Left lung (tissue), 14 donors: ENCODE measurements at places on chromosomes 4 and X. TPM values are rescaled to one million over a fixed set of nuclear protein-coding genes. Genes with fewer than 3 reads are reported as not detected.

The DCHS2 gene
- total RNA-seq = 0.13 TPM

GRCh38 chr4:26199596-26199995 is 121.2 kb upstream of the RBPJ start:
- H3K27me3 ChIP-seq = no peaks in the 10 kb centered on the region
- no peaks in the 10 kb centered on the region for H3K4me1 ChIP-seq
- no peak overlapping the region for H3K4me3 ChIP-seq
- DNase-seq = no peak
- H3K36me3 ChIP-seq = no peaks in the 10 kb centered on the region
- no peak overlapping the region for H3K27ac ChIP-seq

The SSX5 gene
- total RNA-seq = not detected

DNA sequence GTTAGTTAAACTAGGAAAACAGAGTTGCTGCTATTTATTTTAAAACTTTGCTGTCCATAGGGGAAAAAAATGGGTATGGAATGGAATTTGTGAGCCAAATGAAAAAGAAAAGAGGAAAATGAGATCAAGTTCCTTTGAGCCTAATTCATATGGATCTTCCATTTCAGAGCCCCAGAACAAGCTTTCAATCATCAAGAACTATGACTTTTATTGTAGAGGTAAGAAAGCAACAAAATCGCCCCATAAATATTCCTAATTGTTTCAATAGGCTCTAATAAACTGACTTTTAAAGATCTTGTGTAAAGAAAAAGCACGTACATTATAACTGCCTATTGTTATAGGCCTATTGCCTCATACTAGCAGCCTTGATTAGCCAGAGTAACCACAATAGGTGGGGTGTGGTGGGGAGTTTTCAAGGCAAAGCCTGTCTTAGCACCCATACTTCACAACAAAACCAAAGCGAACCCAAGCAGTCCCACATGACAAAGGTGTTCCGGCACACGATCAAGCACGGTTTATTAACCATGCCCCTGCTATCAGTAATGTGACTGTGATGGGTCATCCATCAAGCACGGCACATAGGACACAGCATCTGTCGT is 44.4 kb downstream of the RBM47 start:
- no peaks in the 10 kb centered on the region for H3K27me3 ChIP-seq
- no peak overlapping the region for H3K27ac ChIP-seq
- DNase-seq = no peak
- H3K4me3 ChIP-seq = no peak overlapping the region
- H3K36me3 ChIP-seq = no peaks in the 10 kb centered on the region
- H3K4me1 ChIP-seq = no peaks in the 10 kb centered on the region

DNA sequence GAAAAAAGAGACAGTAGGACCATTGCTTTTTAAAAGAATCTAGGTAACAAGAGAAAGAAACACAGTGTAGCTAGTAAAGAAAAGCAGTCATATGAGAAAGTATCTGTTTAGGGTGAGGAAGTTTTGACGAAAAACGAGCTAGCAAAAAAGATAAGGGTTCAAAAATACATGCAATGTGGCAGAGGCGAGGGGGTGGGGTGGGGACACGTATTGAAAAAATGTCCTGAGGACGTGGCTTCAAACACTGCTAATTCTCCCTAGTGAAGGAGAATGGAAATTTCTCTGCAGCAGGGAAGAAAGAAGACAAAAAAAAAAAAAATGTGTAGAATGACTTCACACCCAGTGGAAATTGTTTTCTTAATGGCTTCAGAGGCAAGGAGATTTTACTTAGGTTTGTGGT is 856.4 kb upstream of the INTU start:
- H3K27ac ChIP-seq = no peak overlapping the region
- H3K4me1 ChIP-seq = no peaks in the 10 kb centered on the region

The ARL9 gene
- total RNA-seq = not detected

DNA sequence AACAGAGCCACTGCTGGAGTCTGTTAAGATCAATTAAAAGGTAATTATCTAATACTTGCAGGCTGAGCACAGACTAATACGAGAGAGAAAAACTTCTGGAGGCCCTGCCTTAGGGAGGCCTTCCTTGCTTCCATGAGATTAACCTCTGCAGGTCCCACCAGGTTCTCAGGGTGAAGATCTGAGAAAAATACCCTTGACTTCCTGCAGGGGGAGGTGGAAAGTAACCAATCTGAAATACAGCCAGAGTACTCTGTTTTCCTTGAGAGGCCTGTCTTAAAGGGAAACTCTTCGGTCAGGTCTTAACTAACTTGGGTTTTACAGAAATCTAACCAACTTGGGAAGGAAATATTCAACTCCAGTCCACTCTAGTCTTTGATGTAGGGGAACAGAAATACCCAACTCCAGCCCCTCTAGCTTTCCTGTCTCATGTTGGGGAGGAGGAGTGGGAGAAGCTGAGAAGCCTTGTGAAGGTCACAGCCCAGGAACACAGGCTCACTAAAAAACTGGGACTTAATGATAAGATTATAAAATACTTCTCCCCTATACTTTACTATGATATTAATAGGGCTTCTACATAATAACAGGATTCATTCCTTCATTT is 77.1 kb downstream of the TBCK start:
- peaks cover 23% of the 10 kb centered on the region for H3K36me3 ChIP-seq
- DNase-seq = no peak
- H3K27ac ChIP-seq = no peak overlapping the region
- no peaks in the 10 kb centered on the region for H3K4me1 ChIP-seq

- DNase-seq = no peak
- H3K27ac ChIP-seq = no peak overlapping the region
- H3K27me3 ChIP-seq = no peaks in the 10 kb centered on the region
- no peaks in the 10 kb centered on the region for H3K36me3 ChIP-seq
- H3K4me3 ChIP-seq = no peak overlapping the region
These were observed 79.6 kb downstream of the CENPC start for GRCh38 chr4:67465763-67466052.

GRCh38 chr4:150501009-150501727 is 80.8 kb upstream of the MAB21L2 start:
- no peak for DNase-seq
- no peak overlapping the region for H3K4me3 ChIP-seq
- no peaks in the 10 kb centered on the region for H3K27me3 ChIP-seq
- no peak overlapping the region for H3K27ac ChIP-seq
- H3K36me3 ChIP-seq = no peaks in the 10 kb centered on the region

DNA sequence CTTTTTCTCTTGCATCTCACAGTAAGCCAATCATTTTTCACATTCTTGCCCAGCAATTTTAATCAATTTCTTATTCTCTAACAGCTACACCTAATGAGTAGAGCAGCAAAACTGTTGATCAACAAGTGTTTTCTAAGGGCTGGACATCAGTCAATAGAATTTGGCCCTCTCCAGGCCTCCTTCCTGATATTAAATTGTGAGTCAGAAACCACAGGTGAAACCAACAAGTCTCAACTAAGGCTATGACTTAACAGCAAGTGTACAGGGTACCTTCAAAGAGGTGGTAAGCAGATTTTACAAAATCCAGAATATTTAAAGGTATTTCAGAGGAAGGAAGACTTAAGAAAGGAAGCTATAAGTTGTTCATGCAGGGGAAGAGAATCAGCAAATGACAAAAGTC is 156.5 kb upstream of the ARHGAP24 start:
- no peaks in the 10 kb centered on the region for H3K4me1 ChIP-seq
- no peaks in the 10 kb centered on the region for H3K27me3 ChIP-seq
- DNase-seq = no peak
- no peak overlapping the region for H3K4me3 ChIP-seq
- no peaks in the 10 kb centered on the region for H3K36me3 ChIP-seq

DNA sequence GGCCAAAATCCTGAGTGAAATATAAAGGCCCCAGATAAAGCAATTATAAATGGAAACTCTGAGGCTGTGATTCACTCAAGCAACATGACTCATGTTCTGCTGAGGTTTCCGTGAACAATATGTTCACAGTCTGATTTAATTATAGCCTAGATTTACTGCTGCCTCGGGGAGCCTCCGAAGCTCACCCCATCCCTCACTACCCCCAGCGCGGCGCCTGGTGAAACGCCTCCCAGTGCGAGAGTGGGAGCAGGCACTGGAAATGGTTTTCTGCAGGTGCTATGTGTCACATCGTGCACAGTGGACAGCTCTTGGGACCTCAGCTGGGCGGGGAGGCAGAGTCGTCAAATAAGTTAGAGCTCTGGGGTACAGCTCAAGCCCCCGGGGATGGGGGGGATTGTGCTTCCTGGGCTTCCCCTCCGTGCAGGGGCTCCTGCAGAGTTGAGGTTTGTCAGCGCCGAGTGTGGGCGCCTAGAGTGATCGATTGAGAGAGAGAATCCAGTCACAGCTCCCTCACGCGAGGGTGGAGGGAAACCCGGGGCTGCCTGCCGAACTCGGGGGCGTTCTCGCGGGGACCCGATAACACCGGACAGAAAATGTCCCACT is 110.6 kb downstream of the PHKA2 start:
- no peaks in the 10 kb centered on the region for H3K4me1 ChIP-seq
- H3K36me3 ChIP-seq = no peaks in the 10 kb centered on the region
- no peaks in the 10 kb centered on the region for H3K27me3 ChIP-seq
- H3K4me3 ChIP-seq = no peak overlapping the region
- H3K27ac ChIP-seq = no peak overlapping the region
- DNase-seq = no peak

The CNKSR2 gene
- 3.8 TPM for total RNA-seq

- H3K27ac ChIP-seq = no peak overlapping the region
- H3K36me3 ChIP-seq = no peaks in the 10 kb centered on the region
- DNase-seq = no peak
- peaks cover 3% of the 10 kb centered on the region for H3K27me3 ChIP-seq
- H3K4me3 ChIP-seq = no peak overlapping the region
These were observed 50.3 kb downstream of the EFNB1 start for GRCh38 chrX:68878977-68879645.

DNA sequence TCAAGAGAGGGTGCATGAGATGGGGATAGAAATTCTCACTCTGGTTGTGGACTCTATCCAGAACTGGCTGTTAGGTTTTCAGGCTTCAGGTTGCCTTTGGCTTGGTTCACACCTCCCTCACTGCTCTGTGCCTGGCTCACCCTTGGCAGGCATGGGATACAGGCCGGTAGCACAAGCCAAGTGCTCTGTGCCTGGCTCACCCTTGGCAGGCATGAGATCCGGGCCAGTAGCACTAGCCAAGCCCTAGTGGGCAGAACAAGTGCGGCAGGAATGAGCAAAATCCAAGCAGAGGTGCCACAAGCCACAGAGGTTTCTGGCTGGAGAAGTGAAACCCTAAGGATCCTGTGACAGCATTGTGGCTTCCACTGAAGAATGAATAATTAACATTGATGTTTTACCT is 1642.3 kb downstream of the C4orf33 start:
- no peaks in the 10 kb centered on the region for H3K27me3 ChIP-seq
- H3K36me3 ChIP-seq = no peaks in the 10 kb centered on the region
- no peak overlapping the region for H3K27ac ChIP-seq
- no peaks in the 10 kb centered on the region for H3K4me1 ChIP-seq
- no peak for DNase-seq

- peaks cover 100% of the 10 kb centered on the region for H3K27me3 ChIP-seq
- H3K36me3 ChIP-seq = no peaks in the 10 kb centered on the region
- H3K4me3 ChIP-seq = no peak overlapping the region
These were observed 8.4 kb upstream of the SLC26A1 start for GRCh38 chr4:1001561-1002130.

- no peak for DNase-seq
- no peaks in the 10 kb centered on the region for H3K36me3 ChIP-seq
- H3K27ac ChIP-seq = no peak overlapping the region
- no peaks in the 10 kb centered on the region for H3K27me3 ChIP-seq
- H3K4me1 ChIP-seq = no peaks in the 10 kb centered on the region
- H3K4me3 ChIP-seq = no peak overlapping the region
These were observed 49.3 kb upstream of the HMX1 start for GRCh38 chr4:8920969-8921368.

The SSX1 gene
- not detected for total RNA-seq

- H3K27me3 ChIP-seq = no peaks in the 10 kb centered on the region
- no peaks in the 10 kb centered on the region for H3K36me3 ChIP-seq
- no peaks in the 10 kb centered on the region for H3K4me1 ChIP-seq
- H3K27ac ChIP-seq = no peak overlapping the region
- H3K4me3 ChIP-seq = no peak overlapping the region
These were observed 27.5 kb downstream of the POU3F4 start for GRCh38 chrX:83535417-83536196.

DNA sequence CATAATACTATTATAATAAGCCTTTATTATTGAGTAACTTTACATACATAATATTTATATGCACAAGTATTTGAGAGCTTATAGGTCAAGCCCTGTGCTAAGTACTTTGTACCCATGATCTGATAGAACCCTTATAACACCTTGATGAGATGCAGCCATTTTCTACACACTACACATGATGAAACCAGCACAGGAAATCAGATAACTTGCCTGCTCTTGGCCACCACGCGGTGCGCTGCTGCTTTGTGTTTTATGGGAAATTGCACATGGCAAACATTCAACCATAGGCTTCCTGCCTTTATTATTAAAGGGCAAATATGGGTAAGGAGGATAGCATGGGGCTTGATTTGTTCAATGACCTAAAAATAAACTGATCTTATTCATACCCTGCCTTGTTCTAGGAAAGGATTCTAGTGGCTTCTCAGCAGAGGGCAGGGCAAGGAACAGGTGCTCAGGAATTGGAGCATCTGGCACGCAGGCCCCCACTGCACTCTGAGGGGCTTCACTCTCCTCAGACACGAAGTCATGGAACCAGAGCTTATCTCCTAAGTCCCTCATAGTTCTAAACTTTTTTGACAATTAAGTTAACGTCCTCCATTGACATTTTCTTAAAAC is 31.6 kb upstream of the NAP1L5 start:
- no peak overlapping the region for H3K4me3 ChIP-seq
- H3K36me3 ChIP-seq = peaks cover 70% of the 10 kb centered on the region
- H3K27me3 ChIP-seq = no peaks in the 10 kb centered on the region
- no peaks in the 10 kb centered on the region for H3K4me1 ChIP-seq

- H3K27me3 ChIP-seq = no peaks in the 10 kb centered on the region
- H3K27ac ChIP-seq = peak overlapping the region; percentile 79
- no peak for DNase-seq
- H3K4me3 ChIP-seq = peak overlapping the region; percentile 39
- no peaks in the 10 kb centered on the region for H3K36me3 ChIP-seq
These were observed 671 bp downstream of the SLC7A11 start for GRCh38 chr4:138241281-138242075.

GRCh38 chr4:119016636-119017035 is 119.0 kb upstream of the MYOZ2 start:
- no peaks in the 10 kb centered on the region for H3K36me3 ChIP-seq
- H3K4me3 ChIP-seq = no peak overlapping the region
- no peaks in the 10 kb centered on the region for H3K4me1 ChIP-seq
- no peak for DNase-seq
- H3K27me3 ChIP-seq = no peaks in the 10 kb centered on the region

DNA sequence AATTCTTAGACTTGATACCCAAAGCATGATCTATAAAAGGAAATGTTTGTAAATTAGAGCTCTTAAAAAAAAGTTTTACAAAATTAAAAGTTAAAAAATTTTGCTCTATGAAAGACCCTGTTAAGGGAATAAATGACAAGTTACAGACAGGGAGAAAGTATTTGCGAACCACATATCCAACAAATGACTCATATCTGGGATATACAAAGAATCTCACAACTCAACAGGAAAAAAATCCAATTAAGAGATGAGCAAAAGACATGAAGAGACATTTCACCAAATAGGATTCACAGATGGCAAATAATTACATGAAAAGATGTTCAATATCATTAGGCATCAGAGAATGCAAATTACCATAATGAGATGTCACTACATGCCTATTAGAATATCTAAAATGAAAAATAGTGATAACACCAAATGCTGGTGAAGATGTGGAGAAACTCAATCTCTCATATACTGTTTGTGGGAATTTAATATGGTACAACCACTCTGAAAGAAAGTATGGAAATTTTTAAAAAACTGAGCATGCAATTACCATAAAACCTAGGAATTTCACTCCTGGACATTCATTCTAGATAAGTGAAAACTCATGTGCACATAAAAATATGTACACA is 100.8 kb upstream of the EOLA2 start:
- no peak overlapping the region for H3K27ac ChIP-seq
- DNase-seq = no peak
- H3K27me3 ChIP-seq = no peaks in the 10 kb centered on the region
- no peaks in the 10 kb centered on the region for H3K4me1 ChIP-seq
- H3K4me3 ChIP-seq = no peak overlapping the region

- no peak overlapping the region for H3K4me3 ChIP-seq
- DNase-seq = no peak
These were observed 344.9 kb upstream of the NOCT start for GRCh38 chr4:138670681-138671080.
